ENCODE measurements at places on chromosomes 1 and 21. TPM values are rescaled to one million over a fixed set of nuclear protein-coding genes. Genes with fewer than 3 reads are reported as not detected.

The TIAM1 gene
- 60.7 TPM for total RNA-seq

The SHE gene
- total RNA-seq, result 0.04 TPM

The C8B gene
- total RNA-seq, result not detected

The CELF3 gene
- not detected for total RNA-seq

The PLEKHG5 gene
- total RNA-seq, result 1.1 TPM

The KLHL12 gene
- 39.1 TPM for total RNA-seq

The IVNS1ABP gene
- total RNA-seq, result 116 TPM

The VWA5B1 gene
- total RNA-seq, result not detected

The SPRR2F gene
- not detected for total RNA-seq

DNA sequence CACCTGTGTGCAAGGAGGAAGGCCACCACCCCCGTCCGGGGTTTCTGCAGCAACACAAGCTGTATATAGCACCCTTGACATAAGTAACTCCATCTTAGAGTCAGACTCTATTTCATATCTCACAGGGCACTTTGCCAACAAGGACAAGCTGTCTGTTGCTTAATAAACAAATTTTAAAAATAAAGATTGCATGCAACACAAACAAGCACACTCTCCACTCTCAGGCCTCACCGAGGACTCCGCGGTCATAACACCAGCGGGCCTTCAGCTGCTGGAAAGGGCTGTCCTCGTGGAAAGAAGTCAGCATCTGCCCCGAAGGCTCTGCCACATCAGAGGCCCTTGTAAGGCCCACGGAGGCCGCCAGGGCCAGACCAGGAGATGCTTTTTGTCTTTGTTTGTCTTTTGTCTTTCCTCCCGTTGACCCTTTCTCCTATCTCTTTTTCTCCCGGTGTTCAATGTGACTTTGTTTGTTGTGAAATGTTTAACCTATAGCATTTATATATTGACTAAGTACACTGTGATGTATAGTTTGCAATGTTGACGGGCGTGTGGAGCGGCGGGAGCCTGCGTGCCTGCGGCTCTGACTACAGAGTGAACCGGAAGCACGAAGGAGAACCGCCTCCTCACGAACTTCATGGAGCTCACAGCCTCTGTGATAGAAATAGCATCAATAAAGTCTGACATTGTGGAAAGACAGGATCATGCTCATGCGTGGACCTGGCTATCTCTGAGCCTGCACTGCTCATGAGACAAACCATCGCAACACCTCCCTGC is 24.1 kb downstream of the MEGF6 start:
- H3K4me1 ChIP-seq, result no peaks in the 10 kb centered on the region
- no peak overlapping the region for H3K27ac ChIP-seq
- no peaks in the 10 kb centered on the region for H3K27me3 ChIP-seq
- H3K36me3 ChIP-seq, result no peaks in the 10 kb centered on the region

DNA sequence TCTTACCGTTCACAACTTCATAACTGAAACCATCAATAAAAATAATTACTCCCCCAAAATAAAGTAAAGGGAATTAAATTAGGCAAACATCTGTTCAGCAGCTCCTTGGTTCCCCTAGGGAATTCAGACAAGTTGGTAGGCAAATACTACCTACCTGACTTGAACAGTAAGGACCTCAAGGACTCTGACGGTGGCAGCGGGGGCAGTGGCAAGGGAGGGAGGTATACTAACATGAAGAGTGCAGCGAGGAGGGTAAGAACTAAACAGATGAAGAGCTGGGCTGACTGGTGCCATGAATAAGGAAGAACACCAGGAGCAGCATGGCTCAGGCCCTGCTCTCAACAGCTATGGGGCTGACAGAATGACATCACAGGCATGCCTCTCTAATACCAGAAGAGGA is 33.1 kb downstream of the MTOR start:
- H3K27ac ChIP-seq, result no peak overlapping the region
- no peaks in the 10 kb centered on the region for H3K27me3 ChIP-seq
- no peak for DNase-seq
- peaks cover 11% of the 10 kb centered on the region for H3K4me1 ChIP-seq

GRCh38 chr1:196361112-196361714 is 247.0 kb downstream of the KCNT2 start:
- no peaks in the 10 kb centered on the region for H3K36me3 ChIP-seq
- H3K27me3 ChIP-seq, result no peaks in the 10 kb centered on the region
- no peak for DNase-seq
- no peak overlapping the region for H3K27ac ChIP-seq
- H3K4me1 ChIP-seq, result no peaks in the 10 kb centered on the region

- no peaks in the 10 kb centered on the region for H3K36me3 ChIP-seq
- no peak for DNase-seq
- peak overlapping the region; percentile 53 for H3K4me3 ChIP-seq
- H3K4me1 ChIP-seq, result peaks cover 60% of the 10 kb centered on the region
Observed at GRCh38 chr1:107934578-107934977, 30.4 kb downstream of the VAV3 start.

GRCh38 chr1:46616277-46617107 is at the start of gene MOB3C:
MOB3C (minus strand) TSS chr1:46616811; CDS start chr1:46613321, 3,490 bp downstream.
- no peaks in the 10 kb centered on the region for H3K27me3 ChIP-seq
- H3K4me1 ChIP-seq, result peaks cover 41% of the 10 kb centered on the region
- DNase-seq, result peak; percentile 73
- peak within 1 kb of the TSS; percentile 87 for H3K4me3 ChIP-seq
- H3K36me3 ChIP-seq, result peaks cover 3% of the 10 kb centered on the region

GRCh38 chr21:44765231-44766013 is 36.2 kb downstream of the UBE2G2 start:
- no peaks in the 10 kb centered on the region for H3K27me3 ChIP-seq
- no peak overlapping the region for H3K4me3 ChIP-seq
- DNase-seq, result peak; percentile 45
- H3K36me3 ChIP-seq, result peaks cover 5% of the 10 kb centered on the region
- peaks cover 12% of the 10 kb centered on the region for H3K4me1 ChIP-seq

- H3K27ac ChIP-seq, result peak overlapping the region; percentile 90
- no peaks in the 10 kb centered on the region for H3K27me3 ChIP-seq
- peaks cover 50% of the 10 kb centered on the region for H3K36me3 ChIP-seq
- peak; percentile 72 for DNase-seq
- peaks cover 73% of the 10 kb centered on the region for H3K4me1 ChIP-seq
Observed at GRCh38 chr1:113940365-113941244, 11.5 kb downstream of the HIPK1 start.

- peaks cover 4% of the 10 kb centered on the region for H3K4me1 ChIP-seq
- no peak for DNase-seq
- no peak overlapping the region for H3K27ac ChIP-seq
- peaks cover 16% of the 10 kb centered on the region for H3K27me3 ChIP-seq
Observed at GRCh38 chr1:119662034-119662437, 14.0 kb upstream of the ZNF697 start.

- H3K27me3 ChIP-seq, result no peaks in the 10 kb centered on the region
- DNase-seq, result no peak
- no peaks in the 10 kb centered on the region for H3K4me1 ChIP-seq
- H3K27ac ChIP-seq, result no peak overlapping the region
- no peak overlapping the region for H3K4me3 ChIP-seq
Observed at GRCh38 chr1:58456470-58456869, 90.1 kb downstream of the OMA1 start.

DNA sequence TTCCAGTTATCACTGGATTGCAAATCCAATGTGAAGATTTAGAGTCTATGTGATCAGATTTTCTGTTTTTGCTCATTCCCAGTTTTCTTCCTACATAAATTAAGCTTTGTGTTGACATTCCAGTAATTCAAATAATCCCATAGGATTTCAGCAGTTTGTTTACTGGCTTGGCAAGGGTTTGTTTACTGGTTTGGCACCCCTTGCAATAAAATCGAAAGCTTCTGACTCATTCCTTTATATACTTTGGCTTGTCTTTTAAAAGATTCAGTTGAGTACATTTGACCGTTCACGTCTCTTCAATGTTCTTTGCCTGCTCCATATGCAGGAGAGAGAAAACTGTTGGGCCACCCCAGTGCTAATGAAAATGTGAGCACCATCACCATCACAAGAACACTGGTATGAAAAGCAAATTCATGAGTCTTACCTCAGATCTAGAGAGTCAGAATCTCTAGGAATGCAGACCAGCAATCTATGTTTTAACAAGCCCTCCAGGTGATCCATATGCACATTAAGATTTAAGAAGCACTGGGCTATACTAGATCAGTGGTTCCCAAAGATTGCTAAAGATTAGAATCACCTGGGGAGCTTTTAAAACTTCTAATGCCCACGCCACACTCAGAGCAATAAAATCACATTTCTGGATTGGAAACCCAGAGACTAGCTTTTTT is 32.8 kb downstream of the ZC3H11B start:
- H3K27me3 ChIP-seq, result no peaks in the 10 kb centered on the region
- H3K36me3 ChIP-seq, result no peaks in the 10 kb centered on the region
- DNase-seq, result no peak

GRCh38 chr1:111204201-111204982 is 3.9 kb upstream of the DENND2D start:
- H3K4me3 ChIP-seq, result peak overlapping the region; percentile 96
- peaks cover 12% of the 10 kb centered on the region for H3K36me3 ChIP-seq
- peaks cover 60% of the 10 kb centered on the region for H3K4me1 ChIP-seq
- DNase-seq, result peak; percentile 77

DNA sequence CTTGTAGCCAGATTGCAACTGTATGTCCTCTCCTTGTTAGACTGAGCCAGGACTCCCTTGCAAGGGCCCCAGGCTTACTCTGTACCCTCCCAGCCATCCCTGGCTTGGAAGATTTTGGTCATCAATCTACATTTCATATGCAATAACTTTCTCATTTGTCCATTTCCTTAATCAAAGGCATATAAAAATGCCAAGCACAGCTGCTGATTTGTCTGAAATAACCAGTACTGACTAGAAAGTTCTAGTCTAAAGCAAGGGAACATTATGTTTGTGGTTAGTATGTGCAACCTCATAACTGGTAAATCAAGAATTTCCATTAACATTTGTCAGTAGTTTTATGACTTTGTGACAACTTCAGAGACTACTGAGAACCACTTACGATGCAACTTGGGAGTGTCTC is 370.2 kb downstream of the ST6GALNAC3 start:
- no peaks in the 10 kb centered on the region for H3K36me3 ChIP-seq
- no peak overlapping the region for H3K4me3 ChIP-seq
- H3K27ac ChIP-seq, result no peak overlapping the region
- H3K4me1 ChIP-seq, result peaks cover 11% of the 10 kb centered on the region
- no peak for DNase-seq

DNA sequence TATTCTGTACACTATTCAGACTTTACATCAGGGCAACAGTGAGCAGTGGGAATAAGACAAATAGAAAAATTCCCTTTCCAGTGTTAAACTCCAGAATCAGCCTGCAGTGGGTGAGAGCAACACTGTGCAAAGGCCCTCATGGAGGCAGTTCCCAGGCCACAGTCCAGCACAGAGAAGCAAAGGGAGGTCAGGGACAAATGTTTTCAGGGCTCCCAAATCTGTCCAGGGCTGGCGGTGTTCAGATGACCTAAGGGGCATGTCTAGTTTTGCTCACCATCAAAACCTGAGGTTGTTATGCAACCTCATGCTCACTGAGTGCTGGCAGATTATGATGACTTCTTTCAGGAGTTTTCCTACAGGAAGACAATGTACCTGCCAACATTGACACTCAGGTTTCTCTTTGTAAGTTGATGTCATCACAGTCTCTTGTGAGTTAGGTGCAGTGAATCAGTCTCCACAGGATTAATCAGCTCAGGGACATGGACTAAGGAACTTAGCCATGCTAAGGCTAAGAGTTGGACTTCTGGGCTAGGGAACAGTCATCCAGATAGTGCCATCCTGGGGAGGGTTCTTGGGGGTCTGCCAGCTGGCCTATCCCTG is 3.6 kb upstream of the LCE5A start:
- H3K4me3 ChIP-seq, result no peak overlapping the region
- H3K36me3 ChIP-seq, result no peaks in the 10 kb centered on the region
- peaks cover 24% of the 10 kb centered on the region for H3K27me3 ChIP-seq
- H3K27ac ChIP-seq, result no peak overlapping the region

DNA sequence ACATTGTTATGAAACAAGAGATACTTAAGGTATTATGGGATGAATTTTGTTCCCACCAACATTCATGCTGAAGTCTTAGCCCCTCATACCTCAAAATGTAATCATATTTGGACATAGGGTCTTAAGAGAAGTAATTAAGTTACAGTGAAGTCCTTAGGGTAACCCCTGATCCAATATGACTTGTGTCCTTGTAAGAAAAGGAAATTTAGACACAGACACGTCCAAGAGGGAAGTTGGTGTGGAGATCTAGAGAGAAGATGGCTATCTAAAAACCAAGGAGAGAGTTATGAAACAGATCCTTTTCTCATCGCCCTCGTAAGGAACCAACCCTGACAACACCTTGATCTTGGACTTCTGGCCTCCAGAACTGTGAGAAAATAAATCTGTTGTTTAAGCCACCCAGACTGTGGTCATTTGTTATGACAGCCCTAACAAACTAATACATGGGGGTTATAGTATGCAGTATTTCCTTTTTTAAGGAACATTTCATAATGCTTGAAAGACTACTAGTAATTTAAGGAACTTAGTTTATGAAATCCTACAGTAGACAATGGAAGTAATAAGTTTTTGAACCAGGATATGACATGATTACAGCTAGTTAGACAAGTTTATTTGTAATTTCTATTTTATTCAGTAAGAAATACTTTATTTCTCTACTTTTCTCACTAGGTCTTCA is 875.5 kb upstream of the ADGRL2 start:
- no peaks in the 10 kb centered on the region for H3K27me3 ChIP-seq
- no peak overlapping the region for H3K4me3 ChIP-seq
- H3K27ac ChIP-seq, result no peak overlapping the region
- H3K36me3 ChIP-seq, result no peaks in the 10 kb centered on the region
- no peaks in the 10 kb centered on the region for H3K4me1 ChIP-seq

DNA sequence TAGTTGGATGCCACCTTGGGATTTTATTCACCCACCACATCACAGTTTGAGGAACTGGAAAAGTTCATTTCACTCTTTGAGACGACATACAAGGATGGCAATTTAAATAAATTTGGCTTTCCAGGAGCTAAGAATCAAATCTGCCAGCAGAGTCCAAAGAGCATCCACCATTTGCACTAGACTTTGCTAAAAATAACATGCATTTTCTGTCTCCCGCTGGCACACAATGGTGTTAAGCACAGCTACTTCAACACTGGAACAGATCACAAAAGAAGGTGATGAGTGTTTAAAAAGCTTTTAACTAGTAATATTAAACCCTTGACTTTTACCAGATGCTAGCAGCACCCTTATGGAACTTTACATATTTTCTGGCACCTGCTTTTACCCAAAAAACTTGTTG is 44.6 kb downstream of the MAEL start:
- no peaks in the 10 kb centered on the region for H3K4me1 ChIP-seq
- no peak for DNase-seq
- H3K27ac ChIP-seq, result no peak overlapping the region
- H3K27me3 ChIP-seq, result peaks cover 7% of the 10 kb centered on the region

GRCh38 chr1:15866721-15867201 is 19.3 kb downstream of the SPEN start:
- peaks cover 47% of the 10 kb centered on the region for H3K4me1 ChIP-seq
- H3K4me3 ChIP-seq, result no peak overlapping the region
- H3K27ac ChIP-seq, result no peak overlapping the region
- peaks cover 7% of the 10 kb centered on the region for H3K36me3 ChIP-seq

- H3K27ac ChIP-seq, result no peak overlapping the region
- no peak overlapping the region for H3K4me3 ChIP-seq
- no peaks in the 10 kb centered on the region for H3K36me3 ChIP-seq
- H3K27me3 ChIP-seq, result no peaks in the 10 kb centered on the region
- no peak for DNase-seq
- H3K4me1 ChIP-seq, result no peaks in the 10 kb centered on the region
Observed at GRCh38 chr1:218991089-218991488, 182.6 kb upstream of the LYPLAL1 start.

- no peak overlapping the region for H3K27ac ChIP-seq
- DNase-seq, result peak; percentile 20
- H3K27me3 ChIP-seq, result no peaks in the 10 kb centered on the region
Observed at GRCh38 chr1:93588206-93588605, 93.4 kb downstream of the BCAR3 start.

GRCh38 chr1:2110191-2110737 is 60.1 kb downstream of the PRKCZ start:
- H3K4me3 ChIP-seq, result no peak overlapping the region
- H3K4me1 ChIP-seq, result peaks cover 2% of the 10 kb centered on the region
- no peak overlapping the region for H3K27ac ChIP-seq
- no peaks in the 10 kb centered on the region for H3K36me3 ChIP-seq
- no peaks in the 10 kb centered on the region for H3K27me3 ChIP-seq
